ENCODE measurements at places on chromosomes 5 and 9. TPM values are rescaled to one million over a fixed set of nuclear protein-coding genes. Genes with fewer than 3 reads are reported as not detected.

Gene MAMDC2
- total RNA-seq: 2.3 TPM

- no peak overlapping the region for H3K4me3 ChIP-seq
- DNase-seq: no peak
- H3K36me3 ChIP-seq: no peaks in the 10 kb centered on the region
- no peaks in the 10 kb centered on the region for H3K27me3 ChIP-seq
Measured at GRCh38 chr5:109911731-109912130, 222.0 kb downstream of the MAN2A1 start.

Gene SLIT3
- 7.6 TPM for total RNA-seq

DNA sequence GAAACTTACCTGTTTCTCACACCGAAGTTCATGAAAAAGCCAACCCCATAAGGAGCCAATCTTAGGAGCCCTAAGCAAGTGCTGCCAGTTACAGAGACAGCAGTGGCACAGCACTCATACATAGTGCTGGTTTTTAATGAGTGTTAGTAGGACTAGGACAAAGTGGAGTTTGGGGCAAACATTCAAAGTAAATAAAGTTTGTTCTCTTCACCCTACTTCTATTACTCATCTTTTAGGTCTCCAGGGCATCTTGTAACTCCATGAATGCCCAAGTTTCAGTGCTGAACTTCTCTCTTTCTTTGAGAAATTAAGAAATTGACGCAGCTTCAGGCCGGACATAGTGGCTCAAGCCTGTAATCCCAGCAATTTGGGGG is 584.7 kb downstream of the EBF1 start:
- no peaks in the 10 kb centered on the region for H3K36me3 ChIP-seq
- H3K27me3 ChIP-seq: no peaks in the 10 kb centered on the region
- H3K4me3 ChIP-seq: no peak overlapping the region
- H3K27ac ChIP-seq: no peak overlapping the region
- no peaks in the 10 kb centered on the region for H3K4me1 ChIP-seq

- no peaks in the 10 kb centered on the region for H3K36me3 ChIP-seq
- DNase-seq: no peak
- no peak overlapping the region for H3K27ac ChIP-seq
- no peaks in the 10 kb centered on the region for H3K4me1 ChIP-seq
- no peak overlapping the region for H3K4me3 ChIP-seq
Measured at GRCh38 chr5:41962491-41962890, 37.4 kb downstream of the FBXO4 start.

DNA sequence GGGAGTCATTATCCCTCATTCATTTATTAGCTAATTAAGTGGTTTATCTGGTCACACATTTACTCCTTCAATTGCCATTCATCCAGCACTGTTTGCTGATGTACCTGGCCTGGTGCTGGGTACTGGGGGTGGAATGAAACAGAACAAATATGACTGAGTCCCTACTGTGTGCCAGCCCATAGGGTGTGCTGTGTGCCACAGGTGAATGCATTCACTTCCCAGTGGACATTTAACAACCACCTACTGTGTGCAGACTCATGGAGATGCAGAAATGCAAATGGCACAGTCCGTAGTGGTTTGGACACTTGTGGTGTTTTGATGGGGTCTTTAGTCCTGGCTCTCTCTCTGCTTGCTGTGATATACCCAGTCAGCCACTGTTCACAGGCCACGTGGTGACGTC is 10.5 kb downstream of the NEK6 start:
- no peak overlapping the region for H3K27ac ChIP-seq
- no peaks in the 10 kb centered on the region for H3K36me3 ChIP-seq
- peaks cover 36% of the 10 kb centered on the region for H3K4me1 ChIP-seq
- no peak for DNase-seq
- H3K27me3 ChIP-seq: no peaks in the 10 kb centered on the region

Gene GABBR2
- not detected for total RNA-seq

- no peaks in the 10 kb centered on the region for H3K27me3 ChIP-seq
- no peaks in the 10 kb centered on the region for H3K36me3 ChIP-seq
- peaks cover 4% of the 10 kb centered on the region for H3K4me1 ChIP-seq
- H3K27ac ChIP-seq: no peak overlapping the region
- no peak for DNase-seq
- no peak overlapping the region for H3K4me3 ChIP-seq
Measured at GRCh38 chr5:125477586-125477975, 731.1 kb upstream of the ZNF608 start.

- no peaks in the 10 kb centered on the region for H3K27me3 ChIP-seq
- H3K4me3 ChIP-seq: no peak overlapping the region
- H3K36me3 ChIP-seq: peaks cover 17% of the 10 kb centered on the region
- no peaks in the 10 kb centered on the region for H3K4me1 ChIP-seq
- peak; percentile 17 for DNase-seq
Measured at GRCh38 chr5:180791611-180792213, 10.9 kb downstream of the MGAT1 start.

DNA sequence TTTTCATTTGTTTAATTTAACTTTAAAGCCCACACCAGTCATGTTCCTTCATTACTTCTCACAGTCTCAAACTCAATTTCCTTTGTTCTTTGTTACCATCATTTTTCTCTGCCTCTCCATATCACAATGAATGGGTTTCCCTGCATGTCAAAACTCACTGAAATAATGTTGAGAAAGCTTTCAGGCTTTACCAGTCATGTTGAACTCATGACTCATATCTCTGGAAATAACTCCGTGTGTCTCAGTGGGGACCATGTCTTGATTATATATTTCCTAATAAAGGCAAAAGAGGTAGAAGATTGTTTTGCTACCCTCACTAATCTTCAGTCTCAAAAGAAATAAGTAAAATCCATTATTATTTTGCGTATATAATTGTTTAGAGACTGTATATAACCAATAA is 231.2 kb downstream of the CHSY3 start:
- no peak for DNase-seq
- no peaks in the 10 kb centered on the region for H3K27me3 ChIP-seq
- peak overlapping the region; percentile 22 for H3K27ac ChIP-seq
- H3K36me3 ChIP-seq: no peaks in the 10 kb centered on the region

Gene GRXCR2
- total RNA-seq: not detected

- no peaks in the 10 kb centered on the region for H3K27me3 ChIP-seq
- DNase-seq: no peak
- H3K4me3 ChIP-seq: no peak overlapping the region
- H3K4me1 ChIP-seq: no peaks in the 10 kb centered on the region
- no peaks in the 10 kb centered on the region for H3K36me3 ChIP-seq
Measured at GRCh38 chr9:3447788-3448187, 78.0 kb downstream of the RFX3 start.

DNA sequence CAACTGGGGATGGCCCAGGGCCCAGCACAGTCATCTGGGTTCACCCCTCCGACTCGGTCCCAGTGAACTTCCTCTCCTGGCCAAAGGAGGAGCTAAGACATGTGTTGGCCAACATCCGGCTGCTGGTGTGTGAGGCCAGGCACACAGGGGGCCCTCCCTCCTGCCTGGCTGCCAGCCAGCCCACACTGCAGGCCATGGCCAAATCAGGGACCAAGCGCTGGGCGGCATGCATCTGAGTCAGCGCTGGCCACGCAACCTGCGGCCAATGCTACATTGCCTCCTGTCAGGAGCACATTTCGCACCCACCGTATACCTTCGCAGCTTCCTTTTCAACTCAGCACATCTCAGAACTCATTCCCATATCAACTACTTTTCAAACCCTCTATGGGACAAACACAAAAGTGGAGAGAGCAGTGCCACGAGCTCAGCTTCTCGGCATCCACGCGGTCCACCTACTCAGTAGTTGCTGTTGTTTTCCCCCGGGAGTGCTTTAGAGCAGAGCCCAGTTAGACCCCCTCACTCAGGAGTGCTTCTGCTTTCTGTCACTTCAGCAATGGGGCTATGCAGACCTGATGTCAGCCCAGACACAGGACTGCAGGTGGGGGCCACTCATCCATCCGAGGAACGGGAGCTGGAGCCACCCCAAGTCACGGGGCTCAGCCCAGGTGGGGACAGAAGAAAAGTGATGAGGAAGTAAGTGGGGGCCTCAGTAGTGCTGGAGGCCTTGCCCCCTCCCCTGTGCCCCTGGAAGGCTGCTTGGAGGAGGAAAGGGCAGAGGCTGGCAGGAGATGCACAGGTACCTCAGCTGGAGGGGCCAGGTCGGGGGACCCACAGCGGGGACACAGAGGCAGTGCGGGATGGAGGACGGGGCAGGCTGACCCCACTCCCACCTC is 13.9 kb downstream of the NINJ1 start:
- H3K4me1 ChIP-seq: peaks cover 5% of the 10 kb centered on the region
- H3K36me3 ChIP-seq: no peaks in the 10 kb centered on the region
- H3K4me3 ChIP-seq: no peak overlapping the region
- H3K27me3 ChIP-seq: no peaks in the 10 kb centered on the region
- DNase-seq: peak; percentile 72
- H3K27ac ChIP-seq: peak overlapping the region; percentile 4

DNA sequence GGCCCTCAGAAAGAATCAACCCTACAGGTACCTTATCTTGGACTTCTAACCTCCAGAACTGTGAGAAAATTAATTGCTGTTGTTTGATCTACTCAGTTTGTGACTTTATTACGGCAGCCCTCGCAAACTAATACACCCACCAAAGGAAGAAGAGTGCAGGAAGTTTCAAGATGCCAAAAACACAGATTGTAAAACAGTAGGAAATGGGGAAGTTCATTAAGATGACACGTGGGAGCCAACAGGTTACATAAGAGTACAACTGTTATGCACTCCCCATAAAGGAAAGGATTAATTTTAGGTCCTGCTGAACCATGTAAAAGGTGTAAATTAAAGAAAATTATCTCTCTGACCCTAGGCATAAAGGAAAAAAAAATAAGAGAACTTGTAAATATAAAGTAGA is 294.3 kb downstream of the EPB41L4A start:
- H3K36me3 ChIP-seq: no peaks in the 10 kb centered on the region
- no peak overlapping the region for H3K4me3 ChIP-seq
- no peak overlapping the region for H3K27ac ChIP-seq

Gene SCGB3A1
- total RNA-seq: 1.1 TPM

DNA sequence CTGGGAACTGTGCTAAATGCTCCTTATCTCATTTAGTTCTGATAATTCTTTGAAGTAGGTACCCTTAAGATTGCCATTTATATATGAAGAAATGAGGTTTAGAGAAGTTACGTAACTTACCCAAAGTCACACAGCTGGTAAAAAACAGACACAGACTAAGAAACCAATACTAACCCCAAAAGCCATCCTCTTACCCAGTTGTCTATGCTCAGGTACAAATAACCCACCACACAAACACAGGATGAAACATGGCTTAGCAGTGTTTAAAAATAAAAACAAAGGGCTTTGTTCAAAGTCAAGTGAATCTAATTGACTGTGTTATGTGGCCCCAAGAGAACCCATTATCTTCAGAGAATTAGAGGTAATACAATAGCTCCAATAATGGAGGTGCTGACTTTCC is 37.0 kb upstream of the IL7R start:
- H3K4me3 ChIP-seq: no peak overlapping the region
- no peaks in the 10 kb centered on the region for H3K36me3 ChIP-seq
- H3K4me1 ChIP-seq: no peaks in the 10 kb centered on the region
- H3K27me3 ChIP-seq: no peaks in the 10 kb centered on the region

Gene TXNDC8
- not detected for total RNA-seq

GRCh38 chr9:106947106-106947900 is 84.3 kb downstream of the ZNF462 start:
- H3K4me1 ChIP-seq: no peaks in the 10 kb centered on the region
- no peak overlapping the region for H3K27ac ChIP-seq
- no peak for DNase-seq
- no peaks in the 10 kb centered on the region for H3K36me3 ChIP-seq

GRCh38 chr9:81372628-81373191 is 316.6 kb downstream of the TLE1 start:
- H3K27me3 ChIP-seq: no peaks in the 10 kb centered on the region
- DNase-seq: no peak
- no peaks in the 10 kb centered on the region for H3K4me1 ChIP-seq
- no peak overlapping the region for H3K27ac ChIP-seq
- H3K36me3 ChIP-seq: no peaks in the 10 kb centered on the region

GRCh38 chr5:13939638-13940037 is 4.8 kb downstream of the DNAH5 start:
- H3K36me3 ChIP-seq: no peaks in the 10 kb centered on the region
- no peaks in the 10 kb centered on the region for H3K27me3 ChIP-seq
- no peak overlapping the region for H3K4me3 ChIP-seq
- no peak for DNase-seq
- no peak overlapping the region for H3K27ac ChIP-seq

Gene C9orf153
- total RNA-seq: not detected

- H3K27ac ChIP-seq: no peak overlapping the region
- H3K36me3 ChIP-seq: no peaks in the 10 kb centered on the region
- DNase-seq: no peak
- no peaks in the 10 kb centered on the region for H3K4me1 ChIP-seq
- H3K4me3 ChIP-seq: no peak overlapping the region
Measured at GRCh38 chr5:91118796-91119195, 264.3 kb downstream of the ARRDC3 start.

DNA sequence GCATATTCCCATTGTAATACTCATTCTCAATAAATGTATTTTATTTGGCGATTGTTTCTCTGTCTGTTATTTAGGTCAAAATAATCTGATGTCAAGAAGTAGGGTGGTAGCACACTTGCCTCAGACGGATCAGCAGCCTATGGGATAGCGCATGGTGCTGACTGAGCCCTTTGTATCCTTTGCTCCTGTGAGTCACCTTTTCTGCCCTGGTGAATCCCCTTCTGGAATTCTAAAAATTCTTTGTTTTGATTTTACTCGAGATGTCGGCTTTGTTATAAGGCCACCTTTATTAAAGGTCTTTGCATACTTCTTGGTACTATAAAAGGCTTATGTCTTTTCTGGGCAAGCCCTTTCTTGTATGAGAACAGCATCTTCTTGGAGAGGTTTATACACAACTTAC is 1187.8 kb downstream of the CDH9 start:
- no peak overlapping the region for H3K27ac ChIP-seq
- no peaks in the 10 kb centered on the region for H3K36me3 ChIP-seq
- DNase-seq: no peak
- H3K4me1 ChIP-seq: no peaks in the 10 kb centered on the region
- H3K27me3 ChIP-seq: no peaks in the 10 kb centered on the region

Data from colonic mucosa (tissue), 4 donors.